ENCODE measurements at places on chromosomes 11 and 22. TPM values are rescaled to one million over a fixed set of nuclear protein-coding genes. Genes with fewer than 3 reads are reported as not detected.

The CRYBB2 gene
- not detected for total RNA-seq

The CYB5R2 gene
- total RNA-seq, result 0.81 TPM

The P2RX6 gene
- 0.67 TPM for total RNA-seq

The PHOX2A gene
- not detected for total RNA-seq

The MTMR3 gene
- 34.8 TPM for total RNA-seq

The HBD gene
- not detected for total RNA-seq

The NCR3LG1 gene
- 0.48 TPM for total RNA-seq

The CNIH2 gene
- total RNA-seq, result 2.6 TPM

The SPTBN2 gene
- 0.08 TPM for total RNA-seq

The GAS2 gene
- 2.2 TPM for total RNA-seq

The SAA4 gene
- total RNA-seq, result not detected

The AASDHPPT gene
- 31.0 TPM for total RNA-seq

The CASP5 gene
- total RNA-seq, result not detected

The MEI1 gene
- total RNA-seq, result 70.4 TPM

The INPPL1 gene
- 120 TPM for total RNA-seq
